ENCODE measurements at places on chromosomes 13 and 19. TPM values are rescaled to one million over a fixed set of nuclear protein-coding genes. Genes with fewer than 3 reads are reported as not detected.

DNA sequence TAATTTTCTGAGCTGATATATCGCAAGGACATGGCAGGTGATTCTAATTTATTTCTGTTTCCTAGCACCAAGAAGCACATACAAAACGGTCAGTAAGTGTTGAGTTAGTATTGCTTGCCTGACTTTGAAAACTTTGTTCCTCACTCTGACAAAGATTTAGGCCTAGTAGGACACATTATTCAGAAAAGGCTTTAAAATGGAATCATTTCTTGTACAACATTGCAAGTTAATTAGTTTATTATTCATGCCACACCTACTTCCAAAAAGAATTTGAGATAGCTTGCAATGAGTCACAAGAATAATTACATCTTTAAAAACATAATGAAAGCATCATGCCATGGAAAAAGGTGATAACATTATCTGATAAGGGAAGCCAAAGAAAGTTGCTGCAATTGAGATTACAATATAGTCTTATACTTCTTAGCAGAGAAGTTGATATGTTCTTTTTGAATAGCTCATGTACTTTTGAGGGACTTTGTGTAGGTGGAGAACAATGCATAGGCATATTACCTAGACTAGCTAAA lies 474.2 kb downstream of the KLF5 start:
- DNase-seq: no peak

DNA sequence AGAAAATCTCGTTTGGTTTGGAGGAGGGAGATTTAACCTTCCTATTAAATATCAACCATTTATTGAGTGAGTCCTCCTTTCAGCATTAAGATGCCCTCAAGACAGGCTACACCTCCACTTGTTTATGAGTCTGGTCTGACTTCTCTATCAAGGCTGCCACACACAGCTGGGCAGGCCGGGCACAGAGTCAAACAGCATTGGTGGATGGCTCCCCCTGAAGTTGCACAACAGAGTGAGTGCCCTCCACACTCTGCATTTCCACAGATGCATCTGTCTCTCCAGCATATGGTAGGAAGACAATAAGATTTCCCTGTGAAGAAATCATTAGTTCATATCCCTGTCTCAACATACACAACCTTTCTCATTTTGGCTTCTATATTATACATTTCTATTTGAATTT lies 31.4 kb downstream of the PHF11 start:
- no peak for DNase-seq

- DNase-seq: peak; percentile 54
These were observed 3.7 kb upstream of the ZNF329 start for GRCh38 chr19:58154287-58154678.

DNA sequence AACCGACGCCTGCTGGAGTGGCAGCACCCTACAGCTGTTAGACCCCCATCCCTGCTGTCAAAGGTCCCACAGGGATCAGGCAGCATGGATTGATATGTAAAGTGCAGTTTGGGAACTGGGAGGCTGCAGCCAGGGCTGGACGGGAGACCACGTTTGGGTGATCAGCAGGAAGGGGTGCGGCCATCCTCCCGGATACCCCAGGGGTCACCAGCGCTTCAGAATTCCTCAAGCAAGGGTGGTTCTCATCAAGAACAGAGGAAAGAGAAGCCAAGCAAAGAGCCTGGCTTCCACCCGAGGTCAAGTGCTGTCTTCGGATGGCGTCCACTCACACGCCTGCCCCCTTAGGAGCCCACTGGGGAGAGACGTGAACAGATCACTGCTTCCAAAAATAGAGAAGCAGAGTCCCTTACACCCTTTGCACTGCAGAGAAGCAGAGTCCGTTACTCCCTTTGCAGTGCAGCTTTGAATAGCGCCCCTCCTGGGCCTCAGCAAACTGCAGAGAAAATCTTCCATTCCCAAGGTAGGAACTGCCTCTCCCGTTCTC lies 35.5 kb downstream of the DHRS12 start:
- DNase-seq: no peak

DNA sequence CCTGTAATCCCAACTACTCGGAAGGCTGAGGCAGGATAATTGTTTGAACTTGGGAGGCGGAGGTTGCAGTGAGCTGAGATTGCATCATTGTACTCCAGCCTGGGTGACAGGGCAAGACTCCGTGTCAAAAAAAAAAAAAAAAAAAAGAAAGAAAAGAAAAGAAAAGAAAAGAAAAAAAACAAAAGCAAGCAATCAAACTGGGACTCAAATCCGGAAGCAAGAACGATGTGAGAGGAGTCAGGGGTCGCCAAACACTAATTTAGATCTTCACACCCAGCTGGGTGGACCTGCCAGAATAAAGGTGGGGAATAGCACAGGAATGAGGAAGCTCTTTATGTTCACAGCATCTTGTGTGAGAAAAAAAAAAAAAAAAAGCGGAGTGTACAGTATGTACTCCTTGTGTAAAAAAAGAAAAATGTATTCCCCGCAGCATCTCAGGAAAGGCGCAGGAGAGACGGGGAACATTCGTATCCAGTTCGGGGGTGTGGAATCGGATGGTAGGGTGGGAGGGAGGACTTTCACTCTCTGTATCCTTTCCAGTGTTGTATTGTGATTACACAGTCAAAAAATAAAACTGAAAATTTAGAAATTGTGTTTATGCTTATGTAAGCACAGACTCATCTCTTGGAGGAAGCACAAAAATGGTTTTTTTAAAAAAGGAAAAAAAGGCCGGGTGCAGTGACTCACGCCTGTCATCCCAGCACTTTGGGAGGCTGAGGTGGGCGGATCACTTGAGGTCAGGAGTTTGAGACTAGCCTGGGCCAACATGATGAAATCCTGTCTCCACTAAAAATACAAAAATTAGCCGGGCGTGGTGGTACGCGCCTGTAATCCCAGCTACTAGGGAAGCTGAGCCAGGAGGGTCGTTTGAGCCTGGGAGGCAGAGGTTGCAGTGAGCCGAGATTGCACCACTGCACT lies 7.6 kb downstream of the DNAJB1 start:
- DNase-seq: peak; percentile 26

GRCh38 chr13:102033386-102033785 lies 368.5 kb downstream of the FGF14 start:
- DNase-seq: no peak

DNA sequence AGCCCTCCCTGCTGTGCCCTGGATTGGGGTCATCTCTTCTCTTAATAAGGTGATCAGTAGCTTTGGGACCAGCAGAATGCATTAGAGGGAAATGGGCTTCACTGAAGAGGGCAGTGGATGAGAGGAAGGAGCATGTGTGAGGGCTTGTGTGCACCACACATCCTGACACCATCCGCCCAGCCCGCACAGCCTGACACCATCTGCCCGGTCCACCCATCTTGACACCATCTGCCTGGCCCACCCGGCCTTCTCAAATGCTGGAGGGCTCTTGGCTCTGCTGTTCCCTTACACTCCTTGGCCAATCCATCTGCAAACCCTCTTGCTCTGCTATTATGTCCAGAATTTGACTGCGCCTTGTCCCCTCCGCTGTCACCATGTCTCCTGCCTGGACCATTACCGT lies 41.8 kb downstream of the BICRA start:
- DNase-seq: no peak

- peak; percentile 23 for DNase-seq
These were observed 305.1 kb downstream of the KCNRG start for GRCh38 chr13:50320271-50320862.

Gene CDX2
- total RNA-seq: not detected

Gene TPP2
- total RNA-seq: 75.2 TPM
